ENCODE measurements at places on chromosomes 13 and 19.

GRCh38 chr13:80047406-80047805 is 293.5 kb downstream of the SPRY2 start:
- no peak for DNase-seq

- no peak for DNase-seq
Observed at GRCh38 chr13:49840266-49840665, 47.8 kb upstream of the KPNA3 start.

DNA sequence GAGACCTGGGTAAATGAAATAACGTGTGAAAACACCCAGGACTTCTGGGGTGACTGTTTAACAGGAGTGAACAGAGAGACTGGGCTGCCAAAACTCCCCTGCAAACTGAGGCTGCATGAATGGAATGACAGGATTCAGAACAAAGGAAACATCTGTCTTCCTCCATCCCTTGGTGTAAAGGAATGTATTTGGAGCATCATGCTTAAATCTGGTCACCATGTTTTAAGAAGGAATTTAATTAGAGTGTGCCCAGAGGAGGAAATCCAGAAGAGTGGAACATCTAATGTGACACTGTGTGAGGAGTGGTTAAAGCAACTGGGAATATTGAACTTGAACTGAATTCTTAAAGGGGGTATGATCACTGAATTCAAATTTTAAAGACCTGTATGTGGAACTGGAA is 437.2 kb downstream of the LIG4 start:
- DNase-seq, result no peak

GRCh38 chr13:104616990-104617389 is 1550.8 kb upstream of the SLC10A2 start:
- DNase-seq, result no peak

- DNase-seq, result peak; percentile 71
Observed at GRCh38 chr19:5048091-5048726, 79.3 kb downstream of the KDM4B start.

DNA sequence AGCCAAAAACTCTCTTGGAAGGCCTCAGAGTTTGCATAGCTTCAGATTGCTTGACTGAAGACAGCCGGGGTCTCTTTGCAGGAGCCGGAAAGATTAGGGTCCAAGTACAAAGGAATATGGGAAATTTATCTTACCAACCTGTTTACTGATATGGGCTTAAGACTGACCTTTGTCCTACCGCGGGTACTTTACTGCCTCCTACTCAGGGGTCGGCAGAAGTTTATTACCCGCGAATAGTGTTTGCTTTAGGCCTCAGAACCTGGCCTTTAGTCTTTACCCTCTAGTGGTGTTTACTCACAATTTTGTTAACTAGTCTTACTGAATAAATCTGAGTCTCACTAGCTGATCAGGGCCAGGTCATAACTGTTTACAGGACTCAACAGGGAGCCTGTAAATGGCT is 765.4 kb upstream of the SPRY2 start:
- no peak for DNase-seq

DNA sequence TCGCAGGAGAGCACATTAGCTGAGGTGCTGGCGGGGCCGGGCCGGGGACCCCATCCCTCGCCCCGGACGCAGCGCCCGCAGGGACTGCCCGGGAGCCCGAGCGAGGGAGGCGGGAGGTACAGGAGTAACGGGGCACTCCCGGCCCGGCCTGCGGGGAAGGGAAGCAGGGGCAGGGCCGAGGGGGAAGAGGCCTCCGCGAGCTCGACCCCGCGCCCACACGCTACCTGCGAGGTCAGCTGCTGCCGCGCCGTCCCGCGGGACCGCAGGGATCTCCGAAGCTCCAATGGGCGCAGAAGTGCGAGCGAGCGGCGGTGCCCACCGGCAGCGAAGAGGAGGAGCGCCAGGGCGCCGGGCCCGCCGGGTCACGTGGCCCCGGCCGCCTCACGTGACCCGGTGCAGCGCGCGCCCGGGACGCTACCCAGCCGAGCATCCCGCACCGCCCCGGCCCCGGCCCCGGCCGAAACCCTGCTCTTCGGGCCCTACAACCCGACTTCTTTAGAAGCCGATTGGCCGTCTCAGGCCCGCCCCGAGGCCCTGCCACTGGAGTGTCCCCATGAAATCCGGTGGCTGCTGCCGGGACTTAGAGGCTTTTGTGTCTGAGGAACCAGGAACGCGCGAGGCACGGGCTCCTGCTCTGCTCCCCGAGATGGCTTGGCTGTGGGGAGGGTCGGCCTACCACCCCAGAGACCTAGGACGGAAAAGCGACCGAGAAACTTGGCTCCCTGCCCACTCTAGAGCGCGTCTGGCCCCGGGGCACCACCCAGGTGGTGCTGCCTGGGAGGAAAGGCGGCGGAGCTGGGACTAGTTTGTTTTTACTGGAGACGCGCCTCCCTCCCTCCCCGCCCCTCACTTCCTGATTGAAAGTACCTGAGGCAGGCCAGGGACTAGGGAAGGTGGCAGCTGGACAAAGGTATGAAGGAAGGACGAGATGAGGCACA is at the start of gene RCBTB1:
TSS of gene RCBTB1 (minus strand) at position 339 of the 938 bp plus-strand sequence. CDS start 18,279 bp downstream, outside the sequence.
- peak; percentile 75 for DNase-seq

GRCh38 chr13:109394311-109394988 is 391.9 kb downstream of the IRS2 start:
- no peak for DNase-seq

- no peak for DNase-seq
Observed at GRCh38 chr19:52743091-52743490, 8.2 kb upstream of the ZNF611 start.

DNA sequence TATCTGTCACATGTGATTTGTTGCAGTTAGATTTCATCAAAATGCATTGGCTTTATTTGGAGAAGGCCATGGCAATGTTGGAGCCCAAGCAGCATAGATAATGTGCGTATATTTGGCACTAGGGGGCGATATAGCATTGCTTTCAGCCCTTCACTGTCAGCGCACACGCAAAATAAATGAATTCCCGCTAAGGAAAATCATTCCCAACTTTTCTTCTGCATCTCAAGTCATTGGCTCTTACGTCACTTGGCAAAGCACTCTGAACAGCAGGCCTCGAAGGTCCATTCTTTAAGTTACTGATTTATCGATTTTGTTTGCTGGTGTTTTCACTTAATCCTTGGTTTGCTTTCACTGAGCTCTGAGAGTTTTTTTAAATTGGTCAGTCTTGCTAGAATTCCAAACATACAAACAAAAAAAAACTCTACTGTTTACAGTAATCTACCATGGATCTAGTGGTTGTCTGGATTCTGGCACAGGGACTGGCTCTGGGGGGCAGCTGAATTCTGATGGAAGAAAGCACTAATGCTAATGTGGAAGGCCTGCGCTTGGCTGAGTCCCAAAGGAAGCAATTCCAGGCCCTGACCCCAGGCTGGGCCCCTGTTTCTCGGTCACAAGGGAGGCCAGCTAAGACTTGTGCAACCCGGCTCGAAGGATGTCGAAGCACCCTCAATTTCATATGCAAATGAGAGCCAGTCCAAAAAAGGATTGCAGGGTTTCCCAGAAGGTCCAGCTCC is 97.7 kb upstream of the IPO5 start:
- DNase-seq, result peak; percentile 51

DNA sequence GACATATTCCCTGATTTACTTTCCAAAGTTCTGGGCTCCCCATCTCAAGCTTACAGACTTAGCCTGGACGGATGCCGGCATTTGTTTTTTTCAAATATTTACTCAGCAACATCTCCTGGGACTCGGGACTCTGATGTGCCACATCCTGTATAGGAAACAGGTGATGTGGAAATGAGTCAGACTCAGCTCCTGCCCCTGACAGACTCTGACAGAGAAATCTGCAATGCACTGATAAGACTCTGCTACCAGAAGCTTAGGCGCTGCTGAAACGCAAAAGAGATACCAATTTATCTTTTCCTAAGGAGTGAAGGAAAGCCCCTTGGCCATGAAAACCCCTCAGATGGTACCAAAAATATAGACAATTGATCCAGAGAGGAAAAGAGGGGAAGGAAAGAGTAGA is 16.2 kb downstream of the LAIR2 start:
- DNase-seq, result peak; percentile 86

- DNase-seq, result no peak
Observed at GRCh38 chr13:90156390-90156789, 1191.1 kb upstream of the MIR17HG start.

- no peak for DNase-seq
Observed at GRCh38 chr13:33322543-33322809, 36.9 kb upstream of the STARD13 start.

DNA sequence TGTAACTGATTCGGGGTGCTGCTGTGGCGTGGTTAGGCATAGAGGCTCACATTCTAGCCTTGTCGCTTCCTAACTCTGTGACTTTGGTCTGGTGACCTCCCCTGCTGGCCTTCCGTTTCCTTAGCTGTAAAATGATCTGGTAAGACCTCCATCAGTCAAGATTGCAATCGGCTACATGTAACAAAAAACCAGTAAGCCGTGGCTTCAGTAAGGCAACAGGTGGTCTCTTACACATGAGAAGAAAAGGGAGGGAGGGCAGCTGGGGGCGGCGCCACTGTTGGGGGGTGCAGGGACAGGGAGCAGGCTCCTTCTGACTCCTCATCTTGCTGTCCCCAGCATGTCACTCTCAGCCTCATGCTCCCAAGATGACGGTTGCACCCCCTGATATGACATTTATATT is 148.0 kb downstream of the SIPA1L3 start:
- no peak for DNase-seq

GRCh38 chr13:82867284-82867683 is 1015.0 kb downstream of the SLITRK1 start:
- no peak for DNase-seq

DNA sequence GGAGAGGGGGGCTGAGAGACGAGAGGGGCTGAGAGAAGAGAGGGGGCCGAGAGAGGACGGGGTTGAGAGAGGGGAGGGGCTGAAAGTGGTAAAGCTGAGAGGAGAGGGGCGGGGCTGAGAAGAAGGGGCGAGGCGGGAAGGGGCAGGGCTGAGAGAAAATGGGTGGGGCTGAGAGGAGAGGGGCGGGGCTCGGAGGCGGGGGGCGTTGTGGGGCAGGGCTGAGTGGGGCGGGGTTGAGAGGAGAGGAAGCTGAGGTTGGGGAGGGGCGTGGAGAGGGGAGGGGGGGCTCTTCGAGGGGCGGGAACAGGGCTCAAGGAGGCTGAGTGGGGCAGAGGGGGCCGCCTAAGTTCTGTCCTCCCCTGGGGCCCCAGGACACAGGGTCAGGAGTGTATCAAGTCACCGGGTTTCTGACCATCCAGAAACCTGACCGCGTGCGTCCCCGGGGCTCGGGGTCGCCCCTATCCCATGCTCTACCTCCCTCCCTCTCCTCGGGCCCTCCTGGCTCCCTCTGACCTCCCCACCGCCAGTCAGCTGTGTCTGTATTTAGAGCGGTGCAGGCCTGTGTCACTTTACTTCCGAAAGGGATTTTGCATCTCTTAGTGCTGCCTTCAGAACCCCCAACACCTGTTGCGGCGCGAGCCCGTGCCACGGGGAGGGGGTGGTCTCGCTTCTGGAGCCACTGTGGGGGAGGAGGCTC is 38.6 kb upstream of the SEMA6B start:
- peak; percentile 57 for DNase-seq

DNA sequence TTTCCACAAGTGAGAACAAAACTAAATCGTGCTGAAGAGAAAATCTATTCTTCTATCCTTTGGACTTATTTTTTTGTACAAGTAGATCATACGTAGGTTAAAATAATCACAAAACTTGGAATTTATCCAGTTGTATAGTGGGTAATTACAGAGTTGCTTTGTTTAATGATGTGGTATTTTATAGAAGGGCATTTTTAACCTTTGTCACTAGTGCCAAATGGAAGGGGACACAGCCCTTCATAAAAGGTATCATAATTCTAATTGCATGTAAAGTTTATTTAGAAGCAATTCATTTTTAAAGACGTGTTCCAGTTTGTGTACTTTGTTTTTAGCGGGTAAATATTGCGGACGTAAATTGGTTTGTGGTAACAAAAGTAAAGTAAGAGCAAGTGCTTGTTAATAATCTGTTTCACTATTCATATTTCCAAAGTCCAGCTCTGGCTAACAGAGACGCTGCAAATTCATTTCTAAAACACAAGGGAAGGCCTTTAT is 99.5 kb downstream of the ERCC5 start:
- no peak for DNase-seq

- DNase-seq, result no peak
Observed at GRCh38 chr19:54312436-54313377, at the start of gene LILRA5. Gene LILRA5, minus strand, starts transcription at chr19:54313166. Its CDS starts 147 bp downstream, at chr19:54313019.

DNA sequence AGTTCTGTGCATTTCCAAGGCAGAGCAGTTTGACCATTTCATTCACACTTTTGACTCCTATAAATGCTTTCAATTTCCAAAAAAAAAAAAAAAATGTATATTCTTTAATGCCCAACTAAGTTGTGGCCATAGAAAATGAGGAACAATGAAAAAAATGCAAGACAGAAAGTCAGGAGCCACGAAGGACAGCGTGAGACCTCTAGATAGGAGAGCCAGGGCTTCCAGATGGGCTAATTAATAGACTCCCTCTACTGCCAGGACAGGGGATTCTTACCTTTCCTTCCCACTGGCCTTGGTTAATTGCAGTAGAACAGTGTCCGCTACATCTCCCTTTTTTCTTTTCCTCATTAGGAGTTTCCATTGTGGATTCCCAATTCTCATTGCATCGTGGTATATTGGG is 8.6 kb downstream of the FPR3 start:
- no peak for DNase-seq

- DNase-seq, result no peak
Observed at GRCh38 chr13:43478902-43479301, 307.9 kb downstream of the ENOX1 start.

GRCh38 chr13:79658333-79658975 is 177.5 kb downstream of the NDFIP2 start:
- no peak for DNase-seq

DNA sequence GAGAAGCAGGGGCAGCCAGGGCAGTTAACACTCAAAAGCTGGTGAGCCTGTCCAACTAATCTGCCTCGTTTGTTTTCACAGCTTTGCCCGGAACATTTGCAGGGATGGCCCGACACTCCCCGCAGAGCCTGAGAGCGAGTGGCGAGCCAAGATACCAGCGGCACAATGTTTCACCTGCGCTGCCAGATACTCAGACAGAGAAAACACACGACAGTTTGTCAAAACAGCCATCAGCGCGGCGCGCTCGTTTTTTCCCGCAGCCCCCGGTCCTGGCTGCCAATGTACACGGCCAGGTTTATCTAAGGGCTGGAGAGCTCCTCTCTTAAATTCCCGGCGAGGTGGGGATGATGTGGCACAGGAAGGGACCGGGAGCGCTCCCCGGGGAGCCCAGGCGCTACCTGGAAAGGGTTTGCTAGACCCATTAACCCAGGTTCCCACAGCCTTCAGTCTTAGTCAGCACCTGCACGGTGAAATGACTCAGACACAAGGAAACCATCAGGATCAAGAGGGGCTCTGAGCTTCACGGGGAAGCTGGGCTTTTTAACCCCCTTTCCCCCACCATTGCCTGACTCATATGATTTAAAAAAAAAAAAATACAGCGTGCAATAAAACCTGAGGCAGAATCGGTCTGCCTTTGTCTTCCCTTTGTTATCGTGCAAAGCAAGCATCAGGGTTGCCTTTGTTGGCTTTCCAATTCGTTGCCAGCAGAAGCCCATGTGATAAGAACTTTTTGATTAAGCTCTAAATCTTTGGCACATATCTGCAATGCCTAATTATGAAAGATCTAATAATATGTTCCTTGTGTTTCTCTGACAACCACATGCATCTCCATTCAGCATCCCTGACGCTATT is 186.2 kb downstream of the EFNB2 start:
- DNase-seq, result no peak

- no peak for DNase-seq
Observed at GRCh38 chr19:40704491-40705361, 12.0 kb downstream of the COQ8B start.

GRCh38 chr19:29860492-29860891 is 48.7 kb downstream of the CCNE1 start:
- peak; percentile 13 for DNase-seq

GRCh38 chr19:37817180-37817981 is 38.0 kb upstream of the ZNF573 start:
- peak; percentile 1 for DNase-seq

- no peak for DNase-seq
Observed at GRCh38 chr13:112179421-112179820, 112.5 kb downstream of the SOX1 start.

- no peak for DNase-seq
Observed at GRCh38 chr19:4130744-4131438, 7.0 kb upstream of the MAP2K2 start.
